ENCODE measurements at places on chromosomes 2 and 18. TPM values are rescaled to one million over a fixed set of nuclear protein-coding genes. Genes with fewer than 3 reads are reported as not detected.

The ANKRD30BL gene
- total RNA-seq: not detected

The MAL gene
- total RNA-seq: not detected

The ZDBF2 gene
- 16.8 TPM for total RNA-seq

The SOX11 gene
- total RNA-seq: under 0.01 TPM

The G6PC2 gene
- not detected for total RNA-seq

The WDFY1 gene
- total RNA-seq: 158 TPM

The ICA1L gene
- 4.4 TPM for total RNA-seq

The DAPL1 gene
- total RNA-seq: not detected

The IFIH1 gene
- 4.8 TPM for total RNA-seq

The RNMT gene
- 16.6 TPM for total RNA-seq

The MALL gene
- total RNA-seq: 2.6 TPM

The CELF4 gene
- total RNA-seq: not detected

The TRABD2A gene
- total RNA-seq: 6.4 TPM

The KYNU gene
- total RNA-seq: 9.5 TPM

The KIF5C gene
- total RNA-seq: 0.09 TPM

The FOXI3 gene
- not detected for total RNA-seq

The CFAP221 gene
- not detected for total RNA-seq

The TOGARAM2 gene
- 0.14 TPM for total RNA-seq
